ENCODE measurements at places on chromosomes 4 and X.

DNA sequence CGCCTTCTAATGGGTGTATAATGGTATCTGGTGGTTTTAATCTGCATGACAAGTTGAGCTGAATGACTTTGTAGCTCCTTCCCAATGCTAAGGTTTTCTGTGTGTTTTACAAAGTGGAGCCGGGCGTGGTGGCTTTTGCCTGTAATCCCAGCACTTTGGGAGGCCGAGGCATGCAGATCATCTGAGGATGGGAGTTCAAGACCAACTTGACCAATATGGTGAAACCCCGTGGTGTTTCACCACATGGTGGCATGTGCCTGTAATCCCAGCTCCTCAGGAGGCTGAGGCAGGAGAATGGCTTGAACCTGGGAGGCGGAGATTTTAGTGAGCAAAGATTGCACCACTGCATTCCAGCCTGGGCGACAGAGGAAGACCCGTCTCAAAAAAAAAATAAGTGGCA is 28.9 kb downstream of the ARFIP1 start:
- DNase-seq, result no peak

DNA sequence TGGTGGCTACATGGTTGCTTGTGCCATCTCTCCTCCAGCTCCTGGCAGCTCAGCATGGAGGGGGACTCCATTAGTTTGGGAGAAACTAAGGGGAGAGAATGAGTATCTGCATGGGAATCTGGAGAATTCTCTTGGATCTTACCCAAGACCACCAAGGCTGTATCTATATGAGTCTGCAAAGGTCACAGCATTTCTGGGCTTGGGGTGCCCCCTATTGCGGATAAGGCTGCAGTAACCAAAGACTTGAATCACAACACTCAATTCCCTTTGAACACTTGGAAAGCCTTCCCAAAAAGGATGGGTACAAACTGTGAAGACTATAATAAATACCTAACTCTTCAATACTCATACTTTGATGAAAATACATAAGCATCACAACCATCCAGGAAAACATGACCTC is 623.5 kb upstream of the NR3C2 start:
- DNase-seq, result no peak

- no peak for DNase-seq
Measured at GRCh38 chr4:123259676-123260646, 136.6 kb upstream of the SPRY1 start.

GRCh38 chr4:22456291-22456690 is 59.6 kb downstream of the ADGRA3 start:
- no peak for DNase-seq

DNA sequence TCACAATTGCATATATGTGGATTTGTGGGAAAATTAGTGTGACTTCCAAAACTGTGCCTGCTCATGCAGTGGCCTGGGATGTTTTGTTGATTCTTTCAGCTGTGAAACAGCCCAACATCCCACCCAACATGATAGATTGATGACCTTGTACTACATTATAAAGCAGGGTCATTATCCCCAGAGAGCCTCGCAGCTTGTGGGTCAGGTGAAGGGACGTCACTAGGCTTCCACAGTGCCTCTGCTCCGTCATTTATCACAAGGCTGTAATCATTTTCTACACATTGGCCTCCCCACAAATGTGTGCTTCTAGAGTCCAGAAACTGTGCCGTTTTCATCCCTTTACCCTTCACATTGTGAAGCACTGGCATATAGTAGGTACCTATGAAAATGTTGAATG is 31.6 kb downstream of the ALPK1 start:
- no peak for DNase-seq
